ENCODE measurements at places on chromosomes 3 and 15.

DNA sequence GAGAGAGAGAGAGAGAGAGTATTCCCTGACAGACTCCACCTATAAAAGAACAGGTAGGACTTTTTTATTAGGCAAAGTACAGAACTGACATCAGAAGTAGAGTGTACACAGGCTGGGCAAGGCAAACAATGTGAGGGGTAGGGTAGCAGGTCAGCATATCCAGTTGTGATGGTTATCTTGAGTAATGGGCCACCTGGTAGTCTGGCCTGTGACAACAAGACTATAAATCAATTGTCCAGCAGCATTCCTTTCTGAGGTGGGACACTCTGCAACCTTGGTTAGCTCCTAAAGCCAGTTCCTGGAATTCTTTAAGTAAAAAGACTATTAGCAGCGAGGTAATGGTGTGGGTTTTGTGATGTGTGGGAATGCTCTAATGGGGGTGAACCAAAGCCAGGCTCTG is 14.9 kb upstream of the TMCC1 start:
- DNase-seq = no peak

DNA sequence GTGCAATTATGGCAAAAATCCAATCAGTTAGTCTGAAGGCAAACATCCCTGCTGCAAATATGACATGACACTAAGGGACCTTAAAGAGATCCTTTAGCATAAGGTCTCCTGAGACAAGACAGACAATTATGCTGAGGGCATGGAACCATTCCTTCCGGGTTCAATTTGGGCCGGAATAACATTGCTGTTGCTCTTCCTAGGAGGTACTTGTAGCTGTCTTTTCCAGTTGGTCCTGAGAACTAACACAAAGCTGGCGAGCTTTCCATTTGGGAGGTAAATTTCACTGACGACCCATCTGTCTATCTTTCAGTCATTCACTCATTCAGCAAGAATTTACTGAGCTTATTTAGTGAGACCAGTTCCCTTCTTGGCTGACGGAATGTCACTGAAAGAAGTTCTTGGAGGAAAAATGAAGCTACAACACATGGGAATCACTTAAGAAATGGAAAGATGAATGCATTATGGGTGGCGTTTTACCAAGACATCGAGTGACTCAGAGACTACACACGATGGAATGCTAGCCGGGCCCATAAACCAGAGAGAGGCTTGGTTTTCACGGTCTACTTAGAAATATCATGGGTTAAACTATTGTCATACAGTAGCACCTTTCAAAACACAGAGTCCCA is 215.5 kb downstream of the PDZRN3 start:
- DNase-seq = no peak

- peak; percentile 83 for DNase-seq
Measured at GRCh38 chr3:42745291-42745745, 27.7 kb downstream of the CCDC13 start.

- DNase-seq = no peak
Measured at GRCh38 chr3:132134611-132135010, 99.8 kb upstream of the CPNE4 start.

DNA sequence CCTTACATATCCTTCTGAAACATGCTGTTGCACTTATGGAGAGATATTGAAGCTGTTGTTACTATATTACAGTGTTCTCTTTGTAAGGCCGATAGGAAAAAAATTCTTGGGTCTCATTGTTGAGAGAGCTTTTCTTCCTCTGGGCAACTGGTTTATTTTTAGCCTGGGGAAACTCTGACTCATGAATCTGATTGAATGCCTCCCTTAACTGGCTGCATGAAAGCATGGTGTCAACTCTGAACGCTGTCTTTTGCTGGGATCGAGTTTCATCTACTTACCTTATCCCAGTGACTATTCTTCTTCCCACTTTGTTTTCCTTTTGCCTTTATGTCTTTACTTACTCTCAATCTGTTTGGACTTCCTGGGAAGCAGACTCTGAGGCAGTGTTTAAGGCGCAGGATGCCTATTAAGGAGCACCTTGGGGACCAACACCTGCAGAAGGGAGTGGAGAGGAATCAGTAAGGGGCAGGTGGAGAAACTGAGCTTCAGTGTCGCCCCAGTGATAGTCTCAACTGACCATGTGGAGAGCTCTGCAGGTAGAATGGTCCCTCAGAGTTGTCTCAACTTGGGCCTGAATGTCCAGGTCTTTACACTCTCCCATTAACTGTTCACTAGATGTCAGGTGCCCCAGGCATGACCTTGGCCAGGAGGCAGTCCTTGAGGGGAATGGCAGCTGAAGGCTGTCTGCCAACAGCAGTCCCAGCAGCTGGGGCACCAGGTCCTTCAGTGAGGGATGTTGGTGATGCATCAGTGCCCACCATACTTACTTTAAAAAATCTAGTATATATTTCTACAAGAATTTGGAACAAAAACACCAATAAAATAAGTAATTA is 88.9 kb upstream of the CCNL1 start:
- peak; percentile 59 for DNase-seq

DNA sequence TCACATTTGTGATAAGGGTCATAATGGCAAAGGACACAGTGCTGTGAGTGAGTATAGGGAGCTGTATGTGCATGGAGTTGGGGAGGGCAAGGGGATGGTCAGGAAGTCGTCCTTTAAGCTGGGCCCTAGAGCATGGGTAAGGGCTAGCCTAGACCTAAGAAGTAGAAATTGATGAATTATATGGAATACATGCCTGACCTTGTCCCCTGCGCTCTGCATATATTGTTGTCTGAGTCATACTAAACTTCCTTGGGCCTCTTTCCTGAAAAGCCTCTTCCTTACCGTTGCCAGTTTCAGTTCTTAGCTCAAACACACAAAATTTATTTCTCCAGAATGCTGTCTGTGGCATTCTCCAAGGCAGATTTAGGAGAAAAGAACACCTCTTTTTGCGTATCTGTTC is 4.6 kb downstream of the SNRK start:
- DNase-seq = no peak

DNA sequence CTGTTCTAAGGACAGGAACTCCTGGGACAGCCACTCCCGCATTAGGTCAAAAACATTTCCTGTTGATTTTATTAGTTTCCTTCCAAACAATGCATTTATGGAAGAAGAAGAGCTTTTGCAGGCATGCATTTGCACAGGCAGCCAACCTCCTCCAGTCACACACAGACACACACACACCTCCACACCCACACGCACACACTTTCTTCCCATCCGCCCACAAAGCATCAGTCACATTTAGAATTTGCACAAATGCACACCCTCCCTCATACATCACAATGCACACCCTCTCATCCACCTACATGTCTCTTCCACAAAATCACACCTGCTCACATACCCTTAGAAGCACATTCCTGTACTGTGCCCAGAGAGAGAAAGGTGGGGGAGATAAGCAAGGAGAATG is 4.1 kb upstream of the TYRO3 start:
- DNase-seq = no peak

DNA sequence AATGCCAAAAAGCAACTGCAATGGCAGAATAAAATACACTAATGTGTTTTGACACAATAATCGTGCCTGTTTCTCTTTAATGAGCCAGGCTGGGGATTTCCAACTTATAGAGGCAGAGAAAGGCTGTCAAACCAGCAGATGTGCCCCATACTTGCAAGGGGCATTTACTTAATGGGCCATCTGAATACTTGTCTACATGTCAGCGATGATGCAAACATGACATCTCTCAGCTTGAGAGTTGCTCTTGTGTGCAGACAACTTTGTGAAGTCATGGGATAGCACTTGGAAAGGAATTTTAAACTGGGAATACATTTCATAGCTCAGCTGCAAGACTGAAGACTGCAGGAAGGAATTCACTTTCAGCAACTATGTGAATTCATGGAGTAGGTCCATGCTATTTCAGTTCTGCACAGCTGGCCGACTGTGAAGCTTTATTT is 127.4 kb upstream of the ADAMTS9 start:
- no peak for DNase-seq

- DNase-seq = peak; percentile 98
Measured at GRCh38 chr15:63244399-63244798, 33.0 kb upstream of the APH1B start.

DNA sequence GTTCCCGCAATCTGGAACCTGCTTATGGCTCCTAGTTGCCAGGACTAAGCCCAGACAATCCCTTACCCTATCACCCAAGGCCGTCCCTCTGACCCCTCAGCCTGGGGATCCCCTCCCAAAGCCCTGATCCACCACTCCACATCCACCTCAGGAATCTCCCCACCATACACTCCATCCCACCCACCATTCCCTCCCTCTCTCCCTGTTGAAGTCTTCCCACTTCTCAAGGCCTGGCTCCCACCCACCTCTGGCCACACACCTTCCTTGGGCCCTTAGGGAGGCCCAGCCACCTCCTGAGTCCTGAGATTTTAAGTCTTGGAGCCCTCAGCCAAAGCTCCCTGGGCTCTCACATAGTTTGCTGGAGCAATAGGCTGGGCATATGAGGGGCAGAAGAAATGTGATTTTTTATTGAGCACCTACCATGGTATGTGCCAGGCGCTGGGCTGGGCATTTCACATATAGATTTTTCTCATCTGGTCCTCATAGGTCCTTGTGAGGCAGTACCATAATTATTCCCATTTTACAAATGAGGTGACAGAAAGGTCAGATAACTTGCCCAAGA is 48.1 kb downstream of the HCN4 start:
- no peak for DNase-seq

GRCh38 chr15:81899730-81900129 is 146.1 kb downstream of the MEX3B start:
- no peak for DNase-seq

DNA sequence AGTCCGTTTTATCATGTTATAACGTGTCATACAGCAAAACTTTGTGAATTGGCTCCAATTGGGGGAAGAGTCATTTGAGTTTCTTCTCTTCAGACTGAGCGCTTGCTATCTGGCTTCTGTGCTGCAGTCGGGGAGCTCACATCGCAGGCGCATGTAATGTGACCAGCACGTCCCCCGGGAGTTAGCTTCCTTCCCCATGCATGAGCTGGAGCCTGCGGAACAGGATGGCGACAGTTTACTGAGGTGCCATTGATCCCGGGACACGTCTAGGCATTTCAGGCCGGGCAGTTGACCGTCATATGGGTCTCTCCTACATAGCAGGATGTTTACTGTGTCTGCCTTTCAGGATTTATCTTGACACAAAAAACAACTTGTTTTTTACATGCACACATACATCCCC is 44.8 kb downstream of the CMTM8 start:
- no peak for DNase-seq

DNA sequence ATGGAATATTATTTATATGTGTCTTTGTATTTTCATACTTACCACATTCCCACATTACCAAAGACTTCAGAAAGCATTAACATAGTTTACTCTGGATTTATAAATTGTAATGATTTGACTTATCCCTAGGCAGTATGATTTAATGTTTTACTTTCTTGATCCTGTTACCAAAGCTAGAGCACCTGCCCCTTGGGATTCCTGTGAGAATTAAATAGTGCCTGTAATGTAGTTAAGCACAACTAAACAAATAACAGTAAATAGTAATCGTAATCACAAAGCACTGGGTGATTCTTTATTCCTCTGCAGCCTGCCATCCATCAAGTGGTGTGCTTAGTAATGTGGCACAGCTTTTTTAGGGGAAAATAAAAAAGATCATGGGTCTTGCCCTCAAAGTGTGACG is 39.1 kb downstream of the ATP2C1 start:
- no peak for DNase-seq

DNA sequence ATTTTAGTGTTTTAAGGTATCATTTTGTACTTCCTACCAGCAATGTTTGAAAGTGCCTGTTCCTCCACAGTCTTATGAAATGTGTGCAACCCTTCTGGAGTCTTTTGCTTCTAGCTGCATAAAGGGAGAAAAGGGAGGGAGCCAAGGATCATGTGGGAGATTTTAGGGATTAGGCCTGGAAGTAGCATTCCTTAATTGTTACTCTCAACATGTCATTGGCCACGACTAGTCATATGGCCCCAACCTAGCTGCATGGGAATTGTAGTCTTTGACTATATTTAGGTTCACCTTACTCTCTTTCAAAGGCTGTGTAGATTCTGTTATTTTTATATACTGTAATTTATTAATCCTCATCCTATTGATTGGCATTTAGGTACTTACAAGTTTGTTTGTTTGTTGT is 14.9 kb downstream of the CRTAP start:
- peak; percentile 71 for DNase-seq

DNA sequence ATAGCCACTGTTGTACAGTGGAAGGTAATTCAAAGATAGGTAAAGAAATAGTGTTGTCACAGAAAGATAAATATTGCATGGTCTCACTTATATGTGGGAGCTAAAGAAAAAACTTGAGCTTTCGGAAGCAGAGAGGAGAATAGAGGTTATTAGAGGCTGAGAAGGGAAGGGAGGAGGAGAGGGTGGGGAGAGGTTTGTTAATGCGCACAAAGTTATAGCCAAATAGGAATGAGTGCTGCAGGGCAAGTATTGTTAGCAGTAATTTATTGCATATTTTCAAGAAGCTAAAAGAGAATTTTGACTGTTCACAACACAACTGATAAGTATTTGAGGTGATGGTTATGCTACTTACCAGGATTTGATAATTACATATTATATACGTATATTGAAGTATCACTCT is 154.2 kb downstream of the GABRG3 start:
- DNase-seq = no peak

DNA sequence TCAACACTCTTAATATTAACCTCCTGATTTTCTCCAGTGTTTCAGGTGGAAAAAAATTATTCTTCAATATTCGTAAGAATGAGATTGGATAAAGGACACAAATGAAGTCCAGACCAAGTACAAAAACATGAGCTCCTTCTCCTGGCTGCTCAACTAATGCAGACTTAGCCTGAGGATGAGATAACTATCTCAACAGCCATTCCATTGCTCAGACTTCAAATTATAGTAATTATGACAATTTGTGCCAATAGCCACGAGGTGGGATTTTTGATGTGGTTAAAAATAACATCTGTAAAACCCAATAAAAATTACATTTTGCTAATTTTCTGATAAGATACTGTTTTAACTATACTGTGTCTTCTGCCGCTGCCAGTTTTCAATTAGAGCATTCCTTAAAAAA is 323.6 kb downstream of the SOX2 start:
- DNase-seq = no peak

DNA sequence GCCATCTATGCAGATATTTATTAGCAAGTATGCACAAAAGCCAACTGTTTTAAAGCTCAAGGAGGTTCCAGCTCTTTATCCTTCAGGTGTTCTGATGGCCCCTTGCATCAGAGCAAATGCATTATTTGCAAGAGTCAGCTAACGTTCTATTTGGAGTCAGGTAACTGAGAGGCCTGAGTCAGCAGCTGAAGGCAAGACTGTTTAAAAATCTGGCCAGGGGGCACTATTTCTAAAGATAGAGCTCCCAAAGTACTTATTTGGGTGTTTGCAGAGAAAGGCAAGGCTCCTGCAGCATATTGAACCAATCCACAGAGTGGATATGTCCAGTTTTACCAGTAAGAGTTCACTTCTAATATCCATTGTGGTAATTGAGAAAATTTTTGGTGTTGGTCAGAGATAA is 146.1 kb downstream of the LRTM1 start:
- DNase-seq = no peak

- no peak for DNase-seq
Measured at GRCh38 chr15:69434238-69434637, 18.4 kb upstream of the RPLP1 start.

DNA sequence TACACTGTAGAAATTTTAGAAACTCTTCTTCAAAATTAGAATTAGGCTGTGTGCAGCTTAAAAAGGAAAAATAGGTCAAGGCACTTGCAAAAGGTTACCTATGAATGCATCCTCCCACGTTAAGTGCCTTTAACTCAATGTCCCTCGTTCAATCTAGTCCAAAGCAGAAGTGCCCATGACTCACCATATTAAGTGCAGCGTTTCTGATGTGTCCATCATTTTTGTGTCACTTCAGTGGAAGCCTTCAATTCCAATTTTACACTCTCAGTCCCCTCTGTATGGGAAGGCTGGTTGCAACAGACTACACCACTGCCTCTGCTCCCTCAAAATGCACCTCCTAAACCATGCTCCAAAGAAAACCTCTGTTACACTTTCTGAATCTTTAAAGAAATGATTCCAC is 53.4 kb downstream of the FOXB1 start:
- no peak for DNase-seq
